ENCODE measurements at places on chromosomes 2 and 18.

- no peak for DNase-seq
These were observed 223.8 kb downstream of the DLGAP1 start for GRCh38 chr18:4231260-4231659.

GRCh38 chr2:126699716-126700581, 44.0 kb downstream of the GYPC start:
- DNase-seq, result no peak

DNA sequence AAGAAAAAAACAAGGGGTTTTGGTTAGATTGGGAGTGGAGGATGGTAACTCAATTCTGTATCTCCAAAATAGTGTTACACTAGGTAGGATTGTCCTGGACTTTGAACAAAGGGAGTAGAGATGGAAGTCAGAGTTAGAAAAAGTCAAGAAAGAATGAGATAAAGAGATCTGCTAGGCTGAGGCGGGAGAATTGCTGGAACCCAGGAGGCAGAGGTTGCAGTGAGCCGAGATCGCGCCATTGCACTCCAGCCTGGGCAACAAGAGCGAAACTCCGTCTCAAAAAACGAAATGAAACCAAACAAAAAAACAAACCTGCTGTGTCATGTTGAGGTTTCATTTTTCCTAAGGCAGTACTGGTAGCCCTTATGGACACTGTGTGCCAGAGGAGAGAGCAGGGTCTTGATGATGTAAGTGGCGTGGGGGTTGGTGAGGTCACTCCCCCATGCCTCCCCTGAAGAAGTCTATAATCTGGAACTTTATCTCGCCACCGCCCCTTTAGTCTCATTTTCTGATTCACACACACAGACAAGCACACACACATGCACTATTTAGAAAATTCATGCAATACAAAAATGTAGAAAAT, 10.5 kb downstream of the DRC1 start:
- DNase-seq, result peak; percentile 5

GRCh38 chr2:179233626-179234430, 30.8 kb downstream of the SESTD1 start:
- DNase-seq, result no peak

DNA sequence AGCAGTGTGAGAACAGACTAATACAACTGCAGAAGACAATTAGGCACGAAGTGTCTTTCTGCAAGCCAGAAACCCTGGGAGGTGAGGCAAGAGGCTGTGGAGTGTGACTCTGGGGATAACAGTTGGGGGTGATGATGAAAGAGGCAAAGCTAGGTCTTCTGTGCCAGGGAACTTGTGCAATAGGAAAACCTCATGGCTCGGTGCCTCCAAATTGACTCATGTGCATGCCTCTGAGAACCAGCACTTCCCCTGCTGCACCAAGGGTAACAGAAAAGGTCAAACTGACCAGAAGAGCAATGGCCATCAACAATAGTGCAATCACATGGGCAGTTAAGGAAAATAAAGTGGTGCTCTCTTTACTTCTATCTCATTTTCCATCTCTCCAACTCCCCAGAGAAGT, 136.4 kb downstream of the SCG2 start:
- DNase-seq, result no peak

- no peak for DNase-seq
These were observed 48.5 kb upstream of the PELI1 start for GRCh38 chr2:64192664-64193105.

- DNase-seq, result no peak
These were observed 161.6 kb upstream of the NCK2 start for GRCh38 chr2:105582952-105583660.

- DNase-seq, result no peak
These were observed 145.7 kb downstream of the ZEB2 start for GRCh38 chr2:144374163-144374661.

GRCh38 chr2:168462543-168463045, 6.5 kb downstream of the CERS6 start:
- DNase-seq, result no peak

DNA sequence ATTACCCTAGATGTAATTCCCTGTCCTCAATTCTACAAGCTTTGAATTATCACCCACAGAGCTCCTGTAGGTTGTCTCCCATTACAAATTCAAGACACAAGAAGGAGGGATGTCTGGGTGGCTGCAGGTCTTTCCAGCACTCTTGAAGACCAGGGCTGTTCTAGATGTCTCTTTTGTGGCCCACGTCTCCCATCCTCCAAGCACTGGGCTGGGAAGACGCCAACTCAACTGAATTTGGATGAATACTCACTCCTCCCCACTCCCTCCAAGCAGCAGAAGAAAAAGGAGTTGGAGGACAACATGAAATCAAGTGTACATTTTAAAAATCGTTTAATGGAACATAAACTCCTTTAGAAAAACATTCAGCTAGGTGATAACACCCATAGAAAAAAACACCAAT, 31.2 kb downstream of the SMAD7 start:
- no peak for DNase-seq

DNA sequence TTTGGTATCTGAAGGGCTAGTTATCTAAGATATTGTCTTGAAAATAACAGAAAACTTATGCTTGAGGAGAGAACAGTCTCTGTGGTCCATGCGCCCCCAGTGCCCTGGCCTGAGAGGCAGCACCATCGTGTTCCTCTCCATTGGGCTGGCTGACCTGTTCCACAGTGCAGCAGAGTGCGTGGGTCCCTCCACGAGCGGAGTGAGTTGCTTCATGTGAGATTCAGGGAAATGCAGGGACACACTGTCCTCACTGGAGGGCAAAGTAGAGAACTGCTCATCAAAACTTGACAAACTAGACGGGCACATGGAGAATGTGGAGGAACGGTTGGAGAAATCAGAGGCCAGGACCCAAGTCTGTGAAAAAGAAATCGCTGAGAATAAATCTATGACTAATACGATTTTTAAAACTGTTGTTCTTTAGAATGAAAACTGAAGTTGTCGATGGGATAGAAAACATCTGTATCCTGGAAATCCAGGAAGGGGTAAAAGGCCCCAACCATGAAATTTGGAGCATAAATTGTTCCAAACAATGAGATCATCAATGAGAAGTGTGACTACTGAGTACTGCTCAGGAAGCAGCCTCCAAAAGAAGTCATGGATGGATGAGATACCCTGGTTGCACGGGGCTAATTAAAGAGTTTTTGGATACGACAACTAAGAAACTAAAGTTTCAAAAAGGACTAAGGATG, 58.1 kb downstream of the REV1 start:
- no peak for DNase-seq

DNA sequence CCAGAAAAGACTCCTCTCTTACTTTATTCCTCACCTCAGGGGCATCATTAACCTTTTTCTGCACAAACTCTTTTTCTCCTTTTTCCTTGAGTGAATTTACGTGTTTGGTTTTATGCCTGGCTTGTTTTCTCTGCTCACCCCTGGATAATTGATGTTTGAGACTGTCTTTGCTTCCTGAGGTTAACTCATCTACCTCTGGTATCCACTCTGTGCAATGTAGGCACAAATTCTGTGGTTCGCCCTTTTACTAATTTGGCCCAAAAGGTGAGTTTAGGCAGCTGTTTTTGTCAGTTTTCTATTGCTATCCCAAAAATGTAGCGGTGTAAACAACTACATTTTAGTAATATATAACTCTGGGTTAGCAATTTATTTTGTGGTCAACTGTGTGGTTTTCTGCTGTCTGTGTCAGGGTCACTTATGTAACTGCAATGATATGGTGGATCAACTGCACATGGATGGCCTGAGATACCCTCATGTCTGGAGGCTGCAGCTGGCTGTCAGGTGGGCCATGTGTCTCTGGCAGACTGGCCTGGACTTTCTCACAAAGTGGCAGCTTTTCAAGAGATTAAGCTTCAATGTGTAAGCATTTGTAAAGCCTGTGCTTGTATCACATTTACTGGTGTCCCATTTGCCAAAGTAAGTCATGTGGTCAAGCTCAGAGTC, 329.7 kb downstream of the FSIP2 start:
- DNase-seq, result no peak

GRCh38 chr2:152056418-152056817, 42.4 kb downstream of the CACNB4 start:
- DNase-seq, result no peak

DNA sequence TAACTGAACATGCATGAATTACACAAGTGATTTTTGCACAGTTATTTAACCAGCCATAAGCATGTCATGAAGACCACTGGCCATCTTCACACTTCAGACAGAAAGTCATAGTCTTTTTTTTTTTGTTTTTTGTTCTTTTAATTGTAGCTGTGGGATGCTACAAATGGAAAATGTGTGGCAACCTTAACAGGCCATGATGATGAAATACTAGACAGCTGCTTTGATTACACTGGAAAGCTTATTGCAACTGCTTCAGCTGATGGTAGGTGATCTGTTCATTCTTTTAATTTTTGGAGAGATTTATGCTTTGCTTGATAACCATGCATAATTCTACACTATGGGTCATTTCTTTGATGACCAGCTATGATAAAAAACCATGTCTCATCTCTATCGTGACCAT, 35.6 kb downstream of the DAW1 start:
- DNase-seq, result no peak

- no peak for DNase-seq
These were observed 13.7 kb downstream of the IL1R2 start for GRCh38 chr2:102005449-102005848.

GRCh38 chr2:69570474-69570873, 73.1 kb downstream of the AAK1 start:
- DNase-seq, result no peak

DNA sequence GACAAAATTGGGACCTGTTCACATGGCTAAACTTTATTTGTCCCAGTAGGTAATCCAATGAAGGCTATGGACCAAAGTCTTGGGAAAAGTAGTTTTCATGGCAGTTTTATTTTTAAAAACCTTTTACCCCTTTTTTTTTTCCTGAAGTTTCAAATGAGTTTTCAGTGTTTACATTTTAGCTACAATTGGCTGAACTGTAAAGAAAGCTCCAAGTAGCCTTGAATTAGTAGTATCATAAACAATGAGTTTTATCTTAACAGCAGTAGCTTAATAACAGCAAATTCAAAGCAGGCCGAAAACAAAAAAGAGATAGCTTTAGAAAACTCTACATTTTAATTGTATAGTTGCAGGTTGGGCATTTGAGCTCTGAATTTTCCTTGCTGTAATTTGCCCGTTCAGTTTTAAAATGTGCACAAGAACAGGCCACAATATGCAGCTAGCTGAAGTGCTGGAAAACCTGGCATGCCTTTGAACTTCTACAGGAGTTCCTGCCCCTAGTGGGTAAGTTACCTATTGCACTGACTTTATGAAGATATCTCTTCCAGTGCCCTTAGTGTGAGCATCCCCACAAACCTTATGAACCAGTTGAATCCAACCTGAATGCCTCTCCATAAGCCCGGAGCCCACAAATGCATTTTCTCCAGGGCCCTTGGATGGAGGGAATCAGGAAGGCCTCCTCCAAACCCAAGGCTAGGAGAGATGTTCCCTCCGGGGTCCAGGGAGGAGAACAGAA, 106.7 kb downstream of the XRCC5 start:
- no peak for DNase-seq

GRCh38 chr2:240387669-240388358, 47.6 kb upstream of the GPC1 start:
- no peak for DNase-seq

- no peak for DNase-seq
These were observed 86.6 kb downstream of the SS18 start for GRCh38 chr18:26003817-26004216.

- no peak for DNase-seq
These were observed 1403.6 kb downstream of the SUCLG1 start for GRCh38 chr2:83055376-83056010.

- DNase-seq, result no peak
These were observed 64.4 kb downstream of the AOX1 start for GRCh38 chr2:200650195-200650594.

GRCh38 chr18:49645841-49646351, 84.0 kb downstream of the LIPG start:
- no peak for DNase-seq

GRCh38 chr2:197704434-197705120, 592 bp upstream of the MARS2 start:
- no peak for DNase-seq

DNA sequence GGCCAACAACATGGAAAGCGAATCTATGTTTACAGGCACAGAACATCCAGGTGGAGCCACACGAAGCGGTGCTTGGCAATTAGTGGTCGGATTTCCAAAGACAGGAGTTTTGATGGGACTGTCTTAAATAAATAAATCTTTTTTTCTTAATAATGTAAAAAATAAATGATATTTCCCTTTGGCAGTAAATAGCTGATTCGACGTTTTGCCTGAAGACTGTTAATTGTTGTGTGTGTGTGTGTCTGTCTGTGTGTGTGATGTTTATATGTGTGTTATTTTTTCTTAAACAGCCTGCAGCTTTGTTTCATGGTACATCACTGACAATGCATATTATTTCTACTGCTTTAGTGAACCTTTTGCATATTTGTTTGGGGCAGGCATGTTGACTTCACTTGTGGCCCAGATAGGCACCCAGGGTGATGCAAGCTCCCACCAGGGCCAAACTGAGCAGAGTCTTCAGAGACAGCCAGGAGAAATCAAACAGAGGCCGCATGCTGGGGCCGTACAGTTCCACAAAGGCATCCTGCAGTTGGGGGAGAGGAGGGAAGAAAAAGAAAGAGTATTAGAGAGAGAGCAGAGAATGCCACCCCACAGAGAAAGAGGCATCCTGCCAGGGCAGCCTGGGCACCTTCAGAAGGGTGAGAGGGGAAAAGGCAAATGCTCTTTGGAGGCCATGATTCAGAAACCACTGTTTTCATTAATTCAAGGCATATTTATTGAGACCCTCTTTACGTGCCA, 191.2 kb downstream of the BCL2 start:
- no peak for DNase-seq

DNA sequence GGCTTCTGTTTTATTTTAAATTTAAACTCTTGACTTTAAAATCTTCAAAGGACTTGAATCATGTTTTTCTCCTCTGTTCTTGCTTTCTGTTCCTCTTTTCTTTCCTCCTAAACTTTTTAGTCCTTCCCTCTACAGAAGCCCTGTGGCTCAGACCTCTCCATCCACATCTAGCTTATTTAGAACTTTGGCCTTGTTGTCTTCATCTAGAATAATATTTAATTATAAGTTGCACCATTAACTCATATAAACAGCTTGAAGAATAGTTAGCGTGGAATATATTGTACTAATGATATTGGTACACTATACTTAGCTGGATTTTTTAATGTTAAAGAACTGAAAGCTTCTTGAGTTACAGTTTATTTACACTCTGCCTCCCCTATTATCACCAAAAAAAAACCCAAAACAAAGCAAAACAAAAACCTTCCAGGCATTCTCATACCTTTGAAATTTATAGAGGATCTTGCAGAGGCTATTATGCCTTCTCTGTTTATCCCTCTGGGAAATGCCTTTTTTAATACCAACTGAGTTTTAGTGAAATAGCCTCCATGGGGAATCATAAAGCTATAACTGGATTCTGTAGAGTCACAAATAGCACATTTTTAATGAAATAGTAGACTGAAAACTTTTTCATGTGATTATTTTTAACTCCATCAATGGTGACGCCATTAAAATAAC, 9.2 kb upstream of the CCDC141 start:
- no peak for DNase-seq

DNA sequence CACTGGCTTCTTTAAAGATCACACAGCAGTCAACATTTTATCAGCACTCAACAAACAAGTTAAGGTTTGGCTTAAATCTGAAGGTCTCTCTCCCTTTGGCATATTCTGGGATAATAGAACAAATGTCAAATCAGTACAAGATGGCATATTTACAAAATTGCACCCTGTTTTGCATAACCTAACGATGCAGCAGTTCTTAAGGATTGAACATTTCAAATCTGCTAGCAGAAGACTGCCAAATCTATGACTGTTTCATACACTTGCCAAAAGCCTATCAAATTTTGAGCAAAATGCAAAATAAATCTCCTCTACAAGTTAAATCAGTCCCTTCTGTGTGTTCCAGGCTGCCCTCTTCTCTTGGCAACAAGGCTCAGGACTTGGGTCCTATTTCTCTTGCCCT, 73.6 kb downstream of the DPP4 start:
- no peak for DNase-seq
